ENCODE measurements at places on chromosomes 16 and 17.

DNA sequence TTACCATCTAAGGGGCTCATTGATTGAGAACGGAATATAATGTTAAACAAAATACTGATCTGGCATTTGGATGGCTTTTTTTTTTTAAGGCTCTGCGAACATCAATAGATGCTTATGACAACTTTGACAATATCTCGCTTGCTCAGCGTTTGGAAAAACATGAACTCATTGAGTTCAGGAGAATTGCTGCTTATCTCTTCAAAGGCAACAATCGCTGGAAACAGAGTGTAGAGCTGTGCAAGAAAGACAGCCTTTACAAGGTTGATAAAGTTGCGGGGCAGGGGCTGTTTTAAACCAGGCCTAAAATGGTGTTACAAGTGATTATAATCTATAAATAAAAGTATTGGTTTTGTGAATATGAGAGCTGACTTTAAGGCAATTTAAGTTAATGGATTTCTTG is 22.3 kb downstream of the PTRH2 start:
- DNase-seq: no peak

GRCh38 chr17:8004899-8005298 is 2.5 kb downstream of the GUCY2D start:
- no peak for DNase-seq

DNA sequence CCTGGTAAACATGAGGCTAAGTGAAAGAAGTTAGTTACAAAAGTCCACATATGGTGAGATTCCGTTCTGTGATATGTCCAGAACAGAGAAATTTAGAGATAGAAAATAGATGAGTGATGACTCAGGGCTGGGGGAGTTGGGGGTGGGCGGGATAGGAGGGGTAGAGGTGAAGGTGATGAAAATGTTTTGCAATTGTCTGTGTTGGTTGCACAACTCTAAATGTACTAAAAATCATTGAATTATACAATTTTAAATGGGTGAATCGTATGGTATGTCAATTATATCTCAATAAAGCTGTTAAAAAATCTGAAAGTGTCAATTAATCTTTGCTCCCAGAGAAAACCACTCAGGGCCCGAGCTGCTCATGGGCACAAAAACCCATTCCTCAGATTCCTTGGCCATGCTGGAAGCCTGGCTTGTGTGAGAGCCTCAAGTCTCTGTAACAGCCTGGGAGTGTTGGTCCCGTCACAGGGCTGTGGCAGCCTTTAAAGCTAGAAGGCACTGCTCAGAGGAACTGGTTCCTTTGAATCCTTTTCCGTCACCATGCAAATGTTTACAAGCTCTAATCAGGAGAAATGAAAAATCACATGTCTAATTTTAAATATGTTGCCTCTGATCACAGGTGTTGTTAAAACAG is 225.3 kb downstream of the WWOX start:
- DNase-seq: no peak

DNA sequence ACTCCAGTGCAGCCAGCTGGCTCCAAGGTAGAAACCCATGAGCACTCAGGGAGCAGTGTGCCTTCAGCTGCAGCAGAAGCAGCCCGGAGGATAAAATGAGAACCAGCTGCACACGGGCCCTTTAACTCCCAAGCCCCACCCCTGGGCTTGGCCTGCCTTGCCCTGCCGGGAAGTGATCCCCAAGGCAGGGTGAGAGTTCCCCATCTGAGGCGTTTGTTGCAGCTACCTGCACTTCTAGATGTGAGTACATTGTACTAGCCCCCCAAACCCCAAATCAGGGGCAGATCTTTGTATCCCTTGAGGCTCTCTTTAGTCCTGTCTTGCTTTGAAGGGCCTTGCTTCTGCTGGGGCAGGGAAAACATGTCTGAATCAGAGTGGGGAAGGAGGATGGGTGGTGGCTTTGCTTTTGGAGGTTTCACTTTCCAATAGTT is at the start of gene MVP:
TSS of gene MVP (plus strand) at position 192 of the 431 bp plus-strand sequence. CDS start 10,088 bp downstream, outside the sequence.
- DNase-seq: no peak

DNA sequence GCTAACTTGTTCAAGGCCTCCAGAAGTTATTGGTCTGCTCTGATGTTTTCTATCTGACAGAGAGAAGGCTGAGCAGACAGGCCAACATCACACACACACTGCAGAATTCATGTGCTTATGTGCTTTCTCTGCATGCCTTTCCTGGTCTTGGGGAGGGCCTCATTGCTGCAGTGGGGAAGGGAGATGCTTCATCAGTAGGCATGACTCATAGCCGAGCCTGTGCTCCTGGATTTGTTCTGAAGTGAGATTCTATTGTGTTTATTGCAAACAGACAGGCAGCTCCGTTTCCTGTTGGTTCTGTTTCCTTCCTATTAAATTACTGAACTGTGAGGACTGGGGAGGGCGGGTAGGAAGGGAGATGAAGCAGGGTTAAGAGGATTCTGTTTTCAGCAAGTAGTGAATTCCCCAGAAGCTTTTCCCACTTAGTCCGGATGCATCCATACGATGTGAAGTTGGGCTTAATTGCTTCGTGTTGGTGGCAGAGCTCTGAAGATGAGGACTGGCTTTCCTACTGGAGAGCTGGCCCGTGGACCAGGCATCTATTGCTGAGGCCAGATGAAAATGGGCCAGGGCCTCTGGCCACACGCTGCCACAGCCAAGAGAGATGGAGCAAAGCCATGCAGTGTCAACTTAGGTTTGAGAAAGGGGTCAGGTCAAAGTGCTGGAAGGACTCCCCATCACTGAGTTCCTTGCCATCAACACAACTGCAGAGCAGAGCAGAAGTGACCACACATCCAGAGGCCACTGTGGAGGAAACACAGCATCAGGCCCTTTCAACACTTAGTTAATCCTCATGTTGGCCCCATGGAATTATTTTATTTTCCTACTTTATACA is 179.3 kb downstream of the UTP18 start:
- DNase-seq: no peak

GRCh38 chr17:13634021-13634420 is 32.3 kb upstream of the HS3ST3A1 start:
- DNase-seq: no peak

GRCh38 chr17:43530288-43531081 is 15.7 kb downstream of the ETV4 start:
- DNase-seq: no peak

DNA sequence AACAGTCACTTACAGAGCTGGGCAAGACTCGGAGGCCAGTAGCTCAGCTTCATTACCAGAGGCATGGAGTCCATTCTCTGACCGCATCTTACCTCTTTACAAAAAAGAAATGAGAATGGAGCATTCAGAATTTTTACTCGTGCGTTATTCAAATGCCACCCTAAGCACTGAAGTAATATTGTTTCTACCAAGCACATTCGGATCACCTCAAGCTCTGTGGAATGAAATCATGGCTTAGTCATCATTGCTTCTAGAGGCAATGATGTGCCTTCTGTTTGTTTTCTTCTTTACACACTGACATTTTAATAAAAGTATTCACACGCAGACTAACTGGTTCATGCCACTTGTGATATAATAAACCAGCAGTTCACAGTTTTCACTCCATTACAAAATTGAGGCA is 206.8 kb downstream of the PHKB start:
- no peak for DNase-seq

DNA sequence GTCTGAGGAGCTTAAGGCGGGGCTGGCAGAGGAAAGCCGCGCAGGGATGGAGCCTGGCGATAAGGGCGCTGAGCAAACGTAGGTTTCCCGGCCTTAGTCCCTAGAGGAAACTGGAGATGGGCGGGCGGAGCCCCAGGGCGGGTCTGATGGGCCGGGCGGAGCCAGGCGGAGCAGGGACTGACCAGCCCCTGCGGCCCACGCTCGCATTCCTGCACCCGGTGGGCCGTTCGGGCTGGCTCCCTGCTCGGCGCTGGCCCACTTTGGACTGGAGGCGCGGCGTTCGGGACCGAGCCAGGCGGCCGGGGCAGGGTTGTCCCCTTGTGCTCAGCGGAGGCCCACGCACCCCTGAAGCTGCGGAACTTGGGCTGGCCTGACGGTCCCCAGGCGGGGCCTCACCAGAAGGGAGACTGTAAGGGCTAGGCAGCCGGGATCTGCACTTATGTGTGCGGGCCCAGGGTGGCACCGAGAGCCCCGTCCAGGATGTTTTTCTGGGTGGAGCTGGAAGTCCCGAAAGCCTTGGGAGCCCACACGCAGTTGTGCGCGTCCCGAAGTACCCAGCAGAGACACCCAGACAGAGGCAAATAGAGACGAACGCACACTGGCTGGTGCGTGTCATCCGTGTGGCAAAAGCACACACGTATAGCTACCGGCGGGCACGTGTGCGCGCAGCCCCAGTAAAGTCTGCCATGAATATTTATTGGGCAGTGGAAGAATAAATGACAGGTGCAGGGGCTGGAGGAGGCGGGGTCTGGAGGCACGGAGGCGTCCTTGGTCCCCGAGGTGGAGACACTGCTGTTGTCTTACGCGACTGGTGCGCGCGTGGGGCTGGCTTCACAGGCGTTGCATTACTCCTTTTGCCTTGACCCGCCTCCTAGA is 1.4 kb downstream of the PYDC1 start:
- no peak for DNase-seq

GRCh38 chr16:87000001-87000400 is 317.2 kb downstream of the C16orf95 start:
- no peak for DNase-seq

- no peak for DNase-seq
These were observed 15.4 kb downstream of the ACSM1 start for GRCh38 chr16:20681821-20682760.

DNA sequence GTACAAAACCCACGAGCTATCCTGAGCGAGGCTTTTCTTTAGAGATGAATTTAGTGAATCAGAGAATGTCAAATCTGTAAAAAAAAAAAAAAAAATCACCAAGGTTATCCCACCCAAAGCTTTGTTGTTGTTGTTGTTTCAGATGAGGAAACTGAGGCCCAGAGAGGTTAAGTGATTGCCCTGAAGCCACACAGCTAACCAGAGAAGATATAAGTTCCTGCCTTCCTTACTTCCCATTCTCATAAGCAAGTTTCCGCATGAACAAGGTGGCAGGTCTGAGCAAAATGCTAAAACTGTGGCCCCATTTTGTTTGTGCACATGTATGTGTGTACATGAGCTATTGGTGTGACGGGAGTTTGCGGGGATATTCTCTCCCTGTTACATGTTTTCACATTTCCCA is 352.1 kb upstream of the ZFHX3 start:
- no peak for DNase-seq

GRCh38 chr17:38617967-38618760 is 12.4 kb upstream of the SRCIN1 start:
- DNase-seq: no peak

GRCh38 chr17:74740641-74741387 is 3.8 kb downstream of the RAB37 start:
- DNase-seq: no peak

DNA sequence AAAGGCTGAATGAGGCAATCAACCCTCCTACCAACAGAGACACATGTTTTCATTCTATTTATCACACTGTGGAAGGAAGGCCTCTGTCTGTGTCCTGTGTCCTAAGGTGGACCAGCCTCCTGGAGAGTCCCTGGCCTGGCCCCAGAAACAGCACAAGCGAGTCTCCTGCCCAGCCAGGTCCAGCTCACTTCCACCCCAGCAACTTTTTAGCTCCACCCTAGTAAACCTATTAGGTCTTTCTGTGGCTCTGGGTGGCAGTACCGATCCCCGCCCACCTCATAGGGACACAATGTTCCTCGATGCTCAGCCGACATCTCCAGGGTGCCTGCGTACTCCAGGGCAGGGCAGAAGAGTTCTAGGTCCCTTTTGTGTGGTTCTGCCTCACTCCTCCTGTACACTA is 10.7 kb downstream of the DRC3 start:
- no peak for DNase-seq

GRCh38 chr16:11609474-11610120 is 22.9 kb upstream of the LITAF start:
- no peak for DNase-seq

- no peak for DNase-seq
These were observed 102.8 kb upstream of the KCNJ16 start for GRCh38 chr17:69972251-69972650.

DNA sequence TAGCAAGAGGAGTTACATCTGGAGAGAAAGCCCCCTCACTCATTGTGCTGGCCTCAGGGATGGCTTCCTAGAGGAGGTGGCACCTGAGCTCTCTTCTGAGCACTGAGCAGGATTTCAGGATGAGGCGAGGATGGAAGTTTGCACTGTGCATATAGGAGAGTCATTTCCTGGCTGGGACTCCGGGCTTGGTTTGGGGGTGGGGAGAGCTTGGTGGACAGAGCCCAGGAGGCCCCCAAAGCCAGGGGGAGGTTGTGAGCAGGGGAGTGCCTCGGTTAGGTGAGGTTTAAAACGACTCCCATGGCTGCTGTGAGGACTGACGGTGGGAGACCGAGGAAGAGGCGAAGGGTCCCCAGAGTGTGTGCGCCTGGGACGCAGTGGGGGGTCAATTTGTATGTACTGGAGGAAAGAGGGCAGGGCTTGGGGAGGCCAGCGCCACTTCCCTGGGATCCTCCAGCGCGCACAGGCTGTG is 1.2 kb downstream of the CAMKK1 start:
- no peak for DNase-seq

DNA sequence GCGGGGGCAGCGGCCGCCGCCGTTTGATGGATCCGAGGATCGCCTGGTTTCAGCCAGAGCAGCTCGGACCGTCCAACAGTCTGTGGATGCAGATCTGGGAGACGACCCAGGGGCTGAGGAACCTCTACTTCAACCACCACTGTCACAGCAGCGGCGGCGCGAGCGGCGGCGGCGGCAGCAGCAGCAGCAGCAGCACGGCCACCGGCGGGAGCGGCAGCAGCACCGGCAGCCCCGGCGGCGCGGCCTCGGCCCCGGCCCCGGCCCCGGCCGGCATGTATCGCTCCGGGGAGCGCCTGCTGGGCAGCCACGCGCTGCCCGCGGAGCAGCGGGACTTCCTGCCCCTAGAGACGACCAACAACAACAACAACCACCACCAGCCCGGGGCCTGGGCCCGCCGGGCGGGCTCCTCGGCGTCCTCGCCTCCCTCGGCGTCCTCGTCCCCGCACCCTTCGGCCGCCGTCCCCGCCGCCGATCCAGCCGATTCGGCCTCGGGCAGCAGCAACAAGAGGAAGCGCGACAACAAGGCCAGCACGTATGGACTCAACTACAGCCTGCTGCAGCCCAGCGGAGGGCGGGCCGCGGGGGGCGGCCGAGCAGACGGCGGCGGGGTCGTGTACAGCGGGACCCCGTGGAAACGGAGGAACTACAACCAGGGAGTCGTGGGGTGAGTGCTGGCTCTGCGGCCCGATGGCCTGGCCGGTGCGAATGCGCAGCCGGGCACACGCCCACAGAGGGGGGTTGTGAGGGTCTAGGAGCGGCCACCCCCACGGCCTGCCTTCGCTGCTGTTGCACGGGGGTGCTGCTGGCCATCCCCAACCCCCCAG is 702 bp downstream of the TENT4B start:
- no peak for DNase-seq

- no peak for DNase-seq
These were observed 76.6 kb upstream of the CORO6 start for GRCh38 chr17:29699283-29699682.

GRCh38 chr17:13518261-13519000 is 83.3 kb downstream of the HS3ST3A1 start:
- DNase-seq: no peak

DNA sequence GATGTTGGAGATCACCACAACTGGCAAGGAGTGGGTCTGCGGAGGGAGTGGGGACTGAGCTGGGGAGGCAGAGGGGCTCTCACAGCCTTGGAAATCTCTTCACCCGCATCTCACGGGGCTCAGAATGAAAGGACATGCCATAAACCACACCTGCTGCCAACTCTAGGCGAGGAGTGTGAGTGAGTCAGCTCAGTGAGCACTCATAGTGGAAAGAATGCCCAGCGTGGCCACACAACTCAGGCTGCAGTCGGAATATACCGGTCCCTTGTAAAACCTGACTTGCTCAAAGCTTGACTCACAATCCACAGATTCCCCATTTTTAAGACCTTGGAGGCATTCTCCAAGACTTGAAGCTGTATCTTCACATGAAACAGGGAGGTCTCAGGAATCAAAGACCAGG is 36.7 kb downstream of the STAT5A start:
- DNase-seq: no peak

GRCh38 chr16:30750201-30750600 is 2.0 kb downstream of the PHKG2 start:
- no peak for DNase-seq

Data from activated naive CD4-positive, alpha-beta T cell (primary cell).